ENCODE measurements at places on chromosomes 2 and 18. TPM values are rescaled to one million over a fixed set of nuclear protein-coding genes. Genes with fewer than 3 reads are reported as not detected.

NPAS2 gene
- 1.7 TPM for polyA plus RNA-seq

FBLN7 gene
- 6.8 TPM for polyA plus RNA-seq

BCL2 gene
- polyA plus RNA-seq, result 1.8 TPM

DLGAP1 gene
- polyA plus RNA-seq, result 112 TPM

ABCB11 gene
- 0.03 TPM for polyA plus RNA-seq

TTR gene
- polyA plus RNA-seq, result not detected

COL4A3 gene
- 1.3 TPM for polyA plus RNA-seq

ANTXR1 gene
- polyA plus RNA-seq, result 5.7 TPM

SLC4A5 gene
- not detected for polyA plus RNA-seq

TTN gene
- 0.55 TPM for polyA plus RNA-seq

ACADL gene
- 0.36 TPM for polyA plus RNA-seq

SCN3A gene
- polyA plus RNA-seq, result 12.8 TPM

CD8B2 gene
- polyA plus RNA-seq, result not detected

CNGA3 gene
- not detected for polyA plus RNA-seq

All from Purkinje cell (primary cell).